Stimulated activated CD8-positive, alpha-beta memory T cell treated with anti-CD3 and anti-CD28 coated beads, Interleukin-7, amount 100 ng/mL, for 48 hours (primary cell): ENCODE measurements at places on chromosomes 13 and 19.
A peak's percentile ranks its signal among the peaks of the same experiment; 100 is the strongest.

- DNase-seq: no peak
Observed at GRCh38 chr13:33870046-33870668, 52.2 kb downstream of the RFC3 start.

GRCh38 chr19:52248241-52248640 is 21.1 kb upstream of the ZNF766 start:
- peak; percentile 45 for DNase-seq

- DNase-seq: no peak
Observed at GRCh38 chr13:111789420-111789819, 277.5 kb upstream of the SOX1 start.

- no peak for DNase-seq
Observed at GRCh38 chr19:4234862-4235201, 5.5 kb downstream of the EBI3 start.

GRCh38 chr13:107873926-107874325 is 341.4 kb downstream of the LIG4 start:
- DNase-seq: no peak

DNA sequence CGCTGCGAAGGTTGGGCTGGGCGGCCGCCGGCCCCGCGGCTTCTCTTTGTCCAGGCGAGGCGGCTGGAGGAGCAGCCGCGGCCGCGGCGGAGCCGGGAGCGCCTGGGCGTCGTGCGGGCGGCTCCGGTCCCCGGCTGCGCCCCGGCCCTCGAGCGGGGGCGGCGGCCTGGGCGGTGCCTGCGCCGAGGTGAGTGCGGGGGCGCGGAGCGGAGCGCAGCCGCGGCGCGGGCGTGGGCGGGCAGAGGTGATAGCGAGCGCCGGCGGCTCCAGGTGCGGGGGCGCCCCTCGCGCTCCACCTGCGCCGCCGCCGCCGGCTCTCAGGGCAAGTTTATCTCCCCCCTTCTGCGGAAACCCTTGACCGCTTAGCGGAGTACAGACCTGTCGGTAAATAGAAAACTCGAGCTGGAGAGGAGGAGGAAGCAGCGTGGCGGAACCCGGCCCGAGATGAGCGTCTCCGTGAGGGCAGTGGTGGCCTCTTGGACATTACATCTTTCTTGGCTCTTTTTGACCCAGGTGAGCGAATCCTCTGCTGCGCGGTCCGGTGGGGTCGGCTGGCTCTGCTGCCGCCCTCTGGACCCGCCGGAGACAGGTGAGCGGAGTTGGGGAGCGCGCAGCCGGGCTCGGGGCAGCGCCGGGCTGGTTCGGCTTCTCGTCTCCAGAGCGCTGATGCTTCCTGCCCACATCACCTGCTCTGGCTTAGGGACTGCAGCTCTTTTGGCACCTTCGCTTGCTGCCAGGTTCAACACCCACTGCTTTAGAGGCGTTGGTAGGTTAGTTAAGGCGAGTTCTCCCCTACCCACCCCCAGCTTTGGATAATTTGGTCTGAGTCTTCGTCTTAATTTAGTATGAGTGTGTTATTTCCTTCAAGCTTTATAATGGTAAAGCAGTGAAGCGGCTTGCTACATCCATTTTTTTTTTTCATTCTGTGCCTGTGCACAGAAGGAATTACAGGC is at the start of gene MTUS2:
MTUS2 (plus strand) TSS at position 241 of the 953 bp plus-strand sequence.
- no peak for DNase-seq

- no peak for DNase-seq
Observed at GRCh38 chr19:51664997-51665396, 18.4 kb upstream of the SIGLEC14 start.

GRCh38 chr13:49610176-49610575 is 18.1 kb upstream of the ARL11 start:
- no peak for DNase-seq

GRCh38 chr13:100409132-100409531 is 179.5 kb downstream of the GGACT start:
- DNase-seq: no peak

- no peak for DNase-seq
Observed at GRCh38 chr13:94351292-94351990, 128.0 kb downstream of the DCT start.

- no peak for DNase-seq
Observed at GRCh38 chr13:111940892-111941291, 126.1 kb upstream of the SOX1 start.

GRCh38 chr19:1884291-1884718 is 991 bp downstream of the ABHD17A start:
- no peak for DNase-seq

DNA sequence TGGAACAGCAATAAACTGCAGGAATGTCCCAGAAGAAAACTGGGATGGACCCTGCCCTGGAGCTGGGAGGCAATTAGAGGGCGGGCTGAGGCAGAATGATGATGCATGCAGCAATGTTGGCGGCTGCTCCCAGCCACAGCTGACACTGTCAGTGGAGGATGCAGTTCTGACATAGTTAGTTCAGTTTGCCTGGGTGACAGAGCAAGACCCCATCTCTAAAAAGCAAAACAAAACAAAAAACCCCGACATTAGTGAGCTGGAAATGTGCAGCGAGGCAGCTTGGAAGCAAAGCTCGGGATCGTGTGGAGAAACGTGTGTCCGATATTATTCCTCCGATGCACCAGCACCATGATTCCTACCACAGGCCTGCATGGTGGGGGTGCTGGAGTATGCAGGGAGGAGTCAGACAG is 110.1 kb upstream of the UQCRFS1 start:
- no peak for DNase-seq

GRCh38 chr13:43478211-43478610 is 308.6 kb downstream of the ENOX1 start:
- DNase-seq: no peak

DNA sequence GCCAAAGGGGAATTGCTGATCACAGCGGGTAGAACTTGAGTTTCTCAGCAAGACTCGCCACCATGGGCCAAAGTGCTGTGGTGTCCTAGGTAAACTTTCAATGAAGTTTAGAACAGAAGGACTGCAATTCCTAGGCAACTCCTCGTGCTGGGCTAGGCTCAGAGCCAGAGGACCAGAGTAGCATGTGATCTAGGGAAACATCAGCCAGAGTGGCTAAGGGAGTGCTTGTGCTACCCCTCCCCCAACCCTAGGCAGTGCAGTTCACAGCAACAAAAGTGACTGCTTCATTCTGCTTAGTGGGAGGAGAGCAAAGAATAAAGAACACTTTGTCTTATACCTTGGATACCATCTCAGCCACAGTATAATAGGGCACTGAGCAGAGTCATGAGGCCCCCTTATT is 1658.6 kb upstream of the MIR17HG start:
- DNase-seq: no peak

GRCh38 chr19:54297759-54298305 is 15.1 kb downstream of the LILRA5 start:
- no peak for DNase-seq

- no peak for DNase-seq
Observed at GRCh38 chr13:101181076-101181685, 235.1 kb downstream of the NALCN start.

- no peak for DNase-seq
Observed at GRCh38 chr19:54355675-54356074, 9.1 kb downstream of the LAIR1 start.

GRCh38 chr19:35204799-35205732 is 23.5 kb downstream of the FAM187B start:
- DNase-seq: no peak

DNA sequence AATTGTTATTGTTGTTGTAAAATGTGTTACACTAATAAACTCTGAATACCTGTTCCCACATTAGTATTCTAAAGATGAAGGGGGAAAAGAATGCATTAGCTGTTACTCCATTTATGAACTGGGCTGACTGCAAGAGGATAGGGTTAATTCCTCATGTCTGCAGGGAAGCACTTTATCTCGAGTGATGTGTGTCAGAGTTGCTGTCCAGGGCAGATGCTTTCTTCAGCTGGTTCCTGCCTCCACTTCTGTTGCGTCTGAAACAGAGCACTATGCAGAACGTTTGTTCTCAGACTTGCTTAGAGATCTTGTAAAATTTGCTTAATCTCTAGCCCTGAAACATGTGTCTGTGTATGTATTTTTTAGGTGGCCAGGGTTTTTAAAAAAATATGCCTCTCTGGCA is 318.8 kb downstream of the SPRY2 start:
- no peak for DNase-seq

DNA sequence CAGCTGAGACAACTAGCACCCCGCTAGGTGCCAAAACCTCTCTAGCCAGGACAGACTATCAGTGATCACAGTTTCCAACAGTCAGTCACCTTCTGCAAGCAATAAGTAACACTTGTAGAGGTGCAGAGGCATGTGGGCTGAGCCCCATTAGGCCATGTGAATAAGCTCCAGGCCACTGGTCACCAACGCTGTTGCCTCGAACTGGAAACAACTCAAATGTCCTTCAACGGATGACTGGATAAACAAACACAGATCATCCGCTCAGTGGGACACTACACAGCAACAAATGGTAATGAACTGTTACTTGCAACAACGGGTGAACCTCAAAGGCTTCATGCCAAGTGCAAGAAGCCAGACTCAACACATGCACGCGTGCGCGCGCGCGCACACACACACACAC is 27.5 kb upstream of the TMEM160 start:
- no peak for DNase-seq

GRCh38 chr13:48401480-48401879 is 11.4 kb downstream of the LPAR6 start:
- DNase-seq: no peak

DNA sequence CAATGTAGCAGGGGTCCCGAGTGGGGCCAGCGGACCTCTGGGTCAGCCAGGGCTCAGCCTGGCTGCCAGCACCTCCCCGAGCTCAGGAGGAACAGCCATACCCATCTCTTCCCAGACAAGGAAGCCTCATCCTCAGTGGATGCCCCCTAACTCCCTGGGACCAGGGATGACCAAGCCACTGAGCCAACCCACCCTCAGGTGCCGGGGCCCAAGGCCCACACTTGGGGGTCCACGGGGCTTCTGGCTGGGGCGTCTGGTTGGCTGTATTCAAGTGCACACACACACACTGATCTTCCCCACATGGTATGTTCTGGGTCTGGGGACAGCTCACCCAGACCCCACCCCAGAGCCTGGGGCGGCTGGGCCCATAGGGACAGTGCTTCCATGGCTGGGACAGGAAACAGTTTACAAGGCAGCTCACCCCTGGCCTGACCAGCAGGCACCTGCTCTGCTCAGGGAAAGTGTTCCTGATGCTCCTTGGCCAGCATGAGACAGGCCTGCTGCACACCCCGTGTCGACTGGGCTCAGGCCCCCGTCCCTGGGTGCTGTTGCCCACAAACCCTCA is 7.7 kb downstream of the RAB11B start:
- DNase-seq: no peak

DNA sequence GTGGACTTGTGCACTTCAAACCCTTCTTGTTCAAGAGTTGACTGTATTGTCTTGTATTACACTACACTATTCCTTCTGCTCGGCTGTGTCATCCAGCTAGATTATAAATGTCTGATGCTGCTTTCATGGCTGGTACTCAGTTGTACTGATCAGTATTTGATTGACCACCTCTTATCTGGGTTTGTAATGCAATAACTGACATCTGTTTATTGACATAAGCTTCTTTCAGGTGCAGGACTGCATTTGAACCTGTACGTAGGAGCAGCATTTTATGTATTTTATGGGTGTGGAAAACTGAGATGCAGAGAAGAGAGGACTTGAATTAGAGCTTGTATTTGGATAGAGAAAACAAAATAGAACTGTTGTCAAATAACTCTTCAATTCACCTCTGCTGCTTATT is 309.2 kb downstream of the FGF9 start:
- DNase-seq: no peak

GRCh38 chr19:38389101-38389925 is 816 bp downstream of the SPRED3 start:
- no peak for DNase-seq

GRCh38 chr13:45325806-45326205 is 15.2 kb downstream of the TPT1 start:
- no peak for DNase-seq

- no peak for DNase-seq
Observed at GRCh38 chr19:374183-374885, 29.7 kb upstream of the MIER2 start.

GRCh38 chr13:95524264-95524901 is 28.1 kb upstream of the CLDN10 start:
- no peak for DNase-seq

DNA sequence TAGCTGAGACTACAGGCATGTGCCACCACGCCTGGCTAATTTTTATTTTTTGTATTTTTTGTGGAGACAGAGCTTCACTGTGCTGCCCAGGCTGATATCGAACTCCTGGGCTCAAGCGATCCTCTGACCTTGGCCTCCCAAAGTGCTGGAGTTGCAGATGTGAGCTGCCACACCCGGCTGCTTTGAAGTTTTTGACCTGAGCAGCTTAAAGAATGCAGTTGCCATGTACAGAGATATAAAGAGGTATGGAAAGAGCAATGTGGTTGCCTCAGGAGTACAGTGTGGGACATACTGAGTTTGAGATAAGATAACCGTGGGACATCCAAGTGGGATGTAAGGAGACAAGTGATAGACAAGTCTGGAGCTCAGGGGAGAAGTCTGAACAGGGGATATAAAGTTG is 82.7 kb upstream of the LSM14A start:
- DNase-seq: no peak

DNA sequence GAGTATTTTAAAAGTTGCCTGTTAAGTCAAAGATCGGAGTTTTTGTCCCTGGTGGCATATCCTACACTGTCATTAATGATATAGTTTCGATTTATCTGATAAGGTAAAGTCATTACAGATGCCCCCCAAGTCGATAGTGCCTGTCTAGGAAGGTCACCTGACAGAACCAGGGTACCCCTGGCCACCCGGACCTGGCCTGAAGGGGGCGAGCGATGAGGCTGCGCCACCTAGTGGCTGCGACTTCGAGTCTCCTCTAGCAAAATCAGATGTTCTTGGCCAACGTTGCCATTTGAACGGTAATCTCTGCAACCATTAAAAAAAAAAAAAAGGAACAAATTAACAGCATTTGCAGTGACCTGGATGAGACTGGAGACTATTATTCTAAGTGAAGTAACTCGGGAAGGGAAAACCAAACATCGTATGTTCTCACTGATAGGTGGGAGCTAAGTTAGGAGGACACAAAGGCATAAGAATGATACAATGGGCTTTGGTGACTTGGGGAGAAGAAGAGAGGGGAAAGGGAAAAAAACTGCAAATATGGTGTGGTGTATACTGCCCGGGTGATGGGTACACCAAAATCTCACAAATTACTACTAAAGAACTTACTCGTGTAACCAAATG is 565.1 kb downstream of the LIG4 start:
- DNase-seq: peak; percentile 2

DNA sequence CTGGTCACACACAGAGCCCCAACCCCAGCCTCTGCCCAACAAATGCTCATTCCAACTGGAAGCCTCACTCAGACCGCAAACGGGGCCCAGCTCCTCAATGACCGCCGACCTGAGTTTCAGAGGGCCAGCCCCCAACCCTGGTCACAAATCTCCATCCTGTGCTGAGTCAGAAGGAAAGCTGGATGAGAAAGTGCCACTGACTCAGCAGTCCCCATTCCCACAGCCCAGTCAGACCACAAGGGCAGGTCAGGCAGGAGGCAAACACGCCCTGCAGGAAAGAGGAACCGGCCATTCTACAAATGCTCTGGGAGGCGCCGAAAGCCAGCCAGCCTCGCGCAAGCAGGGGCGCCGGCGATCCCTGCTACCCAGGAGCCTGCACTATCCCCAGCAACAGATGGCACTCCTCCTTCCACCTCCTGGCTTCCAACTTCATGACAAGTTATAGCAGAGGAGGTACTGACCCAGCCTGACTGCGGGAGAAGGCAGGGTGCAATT is 14.1 kb upstream of the PRKD2 start:
- DNase-seq: no peak
